ENCODE measurements at places on chromosomes 3 and 15.

DNA sequence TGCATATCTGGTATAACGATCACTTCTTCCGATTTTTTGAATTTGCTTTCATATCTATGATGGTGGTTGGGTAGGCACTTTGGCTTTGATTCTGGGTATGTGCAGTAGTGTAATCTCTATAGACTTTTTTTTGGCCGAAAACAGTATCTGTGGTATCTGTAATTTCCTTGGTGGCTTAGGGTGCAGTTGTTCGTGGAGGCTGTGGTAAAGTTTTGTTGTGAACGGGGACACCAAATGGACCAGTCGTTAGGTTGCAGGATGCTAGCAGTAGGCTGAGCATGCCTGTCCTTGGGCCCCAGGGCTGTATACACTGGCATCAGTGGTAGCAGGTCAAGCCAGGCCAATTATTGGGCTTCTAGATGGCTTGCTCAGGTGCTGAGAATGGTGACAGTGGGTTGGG is 55.2 kb downstream of the CCDC66 start:
- no peak for DNase-seq

- no peak for DNase-seq
These were observed 43.7 kb downstream of the BDH1 start for GRCh38 chr3:197511853-197512635.

DNA sequence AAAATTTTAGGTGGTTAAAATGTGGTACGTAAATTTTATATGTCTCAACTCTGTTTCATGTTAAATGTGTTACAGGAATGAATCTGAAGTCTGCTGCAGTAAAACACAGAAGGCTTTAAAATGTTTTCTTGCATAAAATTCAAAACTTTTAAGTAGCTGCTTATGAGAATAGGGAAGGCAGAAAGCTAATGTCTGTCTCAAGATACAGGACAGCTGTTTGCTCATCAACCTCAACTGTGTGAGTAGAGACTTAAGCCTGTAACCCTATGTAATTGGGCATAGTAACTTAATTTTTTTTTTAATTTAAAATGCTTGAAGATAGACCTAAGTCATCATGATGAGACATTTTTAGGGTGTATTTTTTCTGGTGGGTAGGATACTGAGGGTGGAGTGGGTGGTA is 38.9 kb downstream of the ZFAND6 start:
- no peak for DNase-seq

DNA sequence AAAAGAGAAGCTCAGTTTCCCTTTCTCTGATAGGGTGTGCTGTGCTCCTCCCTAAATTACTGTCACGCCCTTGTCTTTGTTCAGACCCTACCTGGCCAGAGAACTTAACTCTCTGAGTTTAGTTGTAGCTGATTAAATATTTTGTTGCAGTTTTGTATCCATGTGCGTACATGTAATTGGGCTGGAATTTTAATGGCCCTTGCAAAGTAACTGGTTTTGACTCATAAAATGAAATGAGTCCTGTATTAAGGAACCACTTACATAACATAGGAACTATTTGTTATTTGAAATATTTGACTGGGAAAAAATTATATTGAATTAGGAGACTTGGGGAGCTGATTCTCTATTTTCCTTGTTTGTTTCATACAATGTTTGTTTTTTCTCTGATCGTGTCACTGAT is 80.2 kb downstream of the LRRK1 start:
- no peak for DNase-seq

GRCh38 chr3:115648559-115648958 is 25.2 kb downstream of the GAP43 start:
- no peak for DNase-seq

Data from stimulated activated CD8-positive, alpha-beta memory T cell treated with anti-CD3 and anti-CD28 coated beads, Interleukin-7, amount 100 ng/mL, for 1 hour (primary cell).